Activated CD8-positive, alpha-beta T cell treated with anti-CD3 and anti-CD28 coated beads for 36 hours (primary cell): ENCODE measurements at places on chromosomes 1 and 21. TPM values are rescaled to one million over a fixed set of nuclear protein-coding genes. Genes with fewer than 3 reads are reported as not detected.

Gene DDR2
- 0.31 TPM for total RNA-seq

Gene CHD5
- total RNA-seq: 0.63 TPM

Gene OR2M3
- total RNA-seq: not detected

Gene SLC37A1
- total RNA-seq: 12.8 TPM

Gene KIF14
- total RNA-seq: 13.9 TPM

Gene RGSL1
- not detected for total RNA-seq

Gene S100A7
- not detected for total RNA-seq

DNA sequence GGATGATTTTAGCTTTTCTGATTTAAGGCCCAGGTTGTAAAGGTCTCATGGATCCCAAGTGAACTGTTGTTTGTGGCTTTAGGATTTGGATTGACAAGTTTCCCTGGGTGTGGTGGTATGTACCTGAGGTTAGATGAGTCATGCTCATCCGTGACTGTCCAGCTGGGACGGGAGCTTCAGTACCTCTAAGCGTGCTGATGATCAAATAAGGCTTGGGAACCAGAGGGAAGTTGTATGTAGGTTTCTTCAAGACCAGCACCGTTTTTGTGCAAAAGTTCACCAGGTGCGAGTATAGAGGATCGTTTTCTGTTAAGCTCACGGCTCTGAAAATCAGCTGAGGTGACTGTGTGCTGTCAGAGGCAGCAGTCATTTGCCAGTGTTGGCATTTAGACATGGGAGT, 19.8 kb downstream of the PLA2G2E start:
- DNase-seq: no peak
- no peaks in the 10 kb centered on the region for H3K4me1 ChIP-seq
- no peaks in the 10 kb centered on the region for H3K27me3 ChIP-seq
- H3K27ac ChIP-seq: no peak overlapping the region

GRCh38 chr1:68223687-68224086, 8.6 kb downstream of the WLS start:
- H3K4me1 ChIP-seq: no peaks in the 10 kb centered on the region
- no peak for DNase-seq
- H3K27me3 ChIP-seq: peaks cover 11% of the 10 kb centered on the region
- H3K36me3 ChIP-seq: no peaks in the 10 kb centered on the region
- no peak overlapping the region for H3K27ac ChIP-seq
- H3K4me3 ChIP-seq: no peak overlapping the region

- H3K4me1 ChIP-seq: no peaks in the 10 kb centered on the region
- no peaks in the 10 kb centered on the region for H3K36me3 ChIP-seq
- no peaks in the 10 kb centered on the region for H3K27me3 ChIP-seq
- no peak overlapping the region for H3K4me3 ChIP-seq
- no peak for DNase-seq
- H3K27ac ChIP-seq: no peak overlapping the region
Observed at GRCh38 chr1:187110351-187110750, 281.6 kb downstream of the PLA2G4A start.

- no peak overlapping the region for H3K27ac ChIP-seq
- H3K36me3 ChIP-seq: no peaks in the 10 kb centered on the region
- H3K4me3 ChIP-seq: no peak overlapping the region
- peaks cover 15% of the 10 kb centered on the region for H3K4me1 ChIP-seq
- DNase-seq: no peak
Observed at GRCh38 chr1:175319912-175320230, 127.3 kb upstream of the KIAA0040 start.

DNA sequence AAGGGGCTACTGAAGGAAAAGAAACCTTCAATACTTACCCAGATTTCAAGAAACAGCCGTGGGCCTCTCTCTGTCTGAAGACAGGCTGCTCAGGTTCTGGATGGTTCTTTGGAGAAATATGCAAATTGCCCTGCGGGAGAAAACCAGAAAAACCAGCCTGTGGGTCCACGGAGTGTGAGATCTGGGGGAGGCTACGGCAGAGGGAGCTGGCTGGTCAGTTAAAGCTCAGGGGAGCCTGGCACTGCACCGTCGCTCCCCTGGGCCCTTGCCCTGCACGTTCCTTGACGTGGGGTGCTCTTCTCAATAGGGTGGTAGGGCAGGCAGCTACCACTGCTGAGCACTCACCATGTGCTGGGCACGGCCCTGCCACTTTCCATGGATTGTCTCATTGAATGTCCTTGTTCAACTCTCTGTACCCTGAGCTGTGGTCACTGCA, 12.7 kb downstream of the TMCO4 start:
- H3K4me1 ChIP-seq: no peaks in the 10 kb centered on the region
- no peak overlapping the region for H3K27ac ChIP-seq
- no peak overlapping the region for H3K4me3 ChIP-seq
- DNase-seq: no peak
- H3K27me3 ChIP-seq: no peaks in the 10 kb centered on the region

- H3K36me3 ChIP-seq: no peaks in the 10 kb centered on the region
- H3K4me3 ChIP-seq: no peak overlapping the region
- no peak for DNase-seq
Observed at GRCh38 chr1:240399381-240399780, 212.6 kb downstream of the GREM2 start.

- DNase-seq: peak; percentile 1
- H3K4me1 ChIP-seq: no peaks in the 10 kb centered on the region
- peaks cover 9% of the 10 kb centered on the region for H3K27me3 ChIP-seq
- no peak overlapping the region for H3K27ac ChIP-seq
- no peaks in the 10 kb centered on the region for H3K36me3 ChIP-seq
Observed at GRCh38 chr1:87902830-87903229, 574.1 kb downstream of the LMO4 start.

DNA sequence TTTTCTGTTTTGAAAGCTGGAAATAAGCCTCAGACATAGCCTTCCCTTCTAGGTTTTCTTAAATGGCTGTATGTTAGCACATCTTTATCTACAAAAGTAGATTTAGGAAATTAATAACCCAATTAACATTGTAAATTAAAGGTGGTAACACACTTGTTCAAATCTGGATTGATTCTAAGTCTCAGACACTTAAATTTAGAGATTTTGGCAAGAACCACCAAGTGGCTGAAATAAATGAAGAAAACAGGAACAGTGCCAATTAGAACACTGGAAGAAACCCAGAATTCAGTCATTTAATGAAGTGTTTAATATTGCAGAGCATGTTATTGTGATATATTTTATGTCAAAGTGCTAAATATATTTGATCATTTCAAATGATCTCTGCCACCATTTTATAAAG, 628.2 kb downstream of the USP25 start:
- H3K27me3 ChIP-seq: peaks cover 2% of the 10 kb centered on the region
- H3K27ac ChIP-seq: no peak overlapping the region
- H3K4me3 ChIP-seq: no peak overlapping the region
- no peaks in the 10 kb centered on the region for H3K36me3 ChIP-seq
- no peak for DNase-seq
- no peaks in the 10 kb centered on the region for H3K4me1 ChIP-seq

DNA sequence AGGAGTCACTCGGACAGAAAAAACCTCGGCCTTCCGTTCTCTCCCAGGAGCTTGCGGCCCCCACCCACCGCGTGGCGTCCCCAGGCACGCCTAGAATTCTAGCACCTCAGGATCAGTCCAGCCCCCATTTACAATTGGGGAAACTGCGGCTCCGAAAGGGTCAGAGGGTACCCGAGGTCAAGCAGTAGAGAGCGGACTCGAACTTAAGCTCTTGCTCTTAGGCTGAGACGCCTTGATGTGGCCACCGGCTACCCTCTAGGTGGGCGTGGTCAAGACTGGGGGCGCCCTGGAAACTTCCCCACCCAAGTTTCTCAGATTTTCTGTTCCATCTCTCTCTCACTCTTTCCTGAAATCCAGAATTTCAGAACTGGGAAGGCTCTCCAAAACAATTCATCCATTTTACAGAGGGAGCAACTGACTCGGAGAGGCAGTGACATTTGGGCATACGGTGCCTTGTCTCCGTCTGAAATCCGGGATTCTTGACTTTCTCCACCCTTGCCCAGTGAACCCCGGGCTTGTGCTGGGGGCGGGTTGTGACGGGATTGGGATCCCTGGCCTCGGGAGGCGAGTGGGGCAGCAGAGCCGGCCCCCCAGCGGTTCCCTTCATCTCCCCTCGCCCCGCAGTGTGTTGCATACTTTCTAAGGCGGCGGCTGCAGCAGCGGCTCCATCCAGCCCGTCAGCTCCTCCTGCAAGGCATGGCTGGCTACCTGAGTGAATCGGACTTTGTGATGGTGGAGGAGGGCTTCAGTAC, 777 bp downstream of the AZIN2 start:
- no peak for DNase-seq
- H3K27me3 ChIP-seq: no peaks in the 10 kb centered on the region
- peaks cover 18% of the 10 kb centered on the region for H3K4me1 ChIP-seq
- no peaks in the 10 kb centered on the region for H3K36me3 ChIP-seq

DNA sequence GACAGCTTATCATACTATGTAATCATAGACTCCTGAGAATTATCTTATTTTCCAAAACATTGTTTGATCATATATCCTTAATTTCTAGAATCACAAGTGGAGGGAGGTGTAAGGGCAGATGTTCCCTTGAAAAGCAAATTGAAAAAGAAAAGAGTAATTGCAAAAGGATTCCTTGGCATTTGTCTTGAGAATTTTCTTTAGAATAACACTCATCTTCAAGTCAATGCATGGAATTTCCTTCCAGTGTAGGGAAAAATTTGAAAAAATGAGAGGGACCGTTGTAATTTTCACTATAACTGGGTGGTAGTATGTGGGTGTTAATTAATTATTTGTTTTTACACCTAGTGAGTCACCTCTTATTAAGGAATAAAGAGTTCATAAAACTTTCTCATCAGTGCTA, 724.6 kb upstream of the ADAMTS5 start:
- H3K4me1 ChIP-seq: no peaks in the 10 kb centered on the region
- H3K4me3 ChIP-seq: no peak overlapping the region
- H3K27me3 ChIP-seq: no peaks in the 10 kb centered on the region
- no peak overlapping the region for H3K27ac ChIP-seq

- no peaks in the 10 kb centered on the region for H3K27me3 ChIP-seq
- no peak overlapping the region for H3K4me3 ChIP-seq
- H3K36me3 ChIP-seq: peaks cover 21% of the 10 kb centered on the region
- no peak for DNase-seq
- H3K4me1 ChIP-seq: peaks cover 63% of the 10 kb centered on the region
Observed at GRCh38 chr1:101069158-101069557, 43.6 kb upstream of the DPH5 start.

DNA sequence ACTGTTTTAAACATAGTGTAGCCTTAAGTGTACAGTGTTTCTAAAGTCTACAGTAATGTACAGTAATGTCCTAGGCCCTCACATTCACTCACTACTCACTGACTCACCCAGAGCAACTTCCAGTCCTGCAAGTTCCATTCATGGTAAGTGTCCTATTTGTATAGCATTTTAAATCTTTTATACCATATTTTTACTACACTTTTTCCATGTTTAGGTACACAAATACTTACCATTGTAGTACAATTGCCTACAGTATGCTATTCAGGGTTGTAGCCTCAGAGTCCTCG, 3.6 kb upstream of the S100A10 start:
- H3K36me3 ChIP-seq: peaks cover 7% of the 10 kb centered on the region
- no peak for DNase-seq
- H3K4me3 ChIP-seq: no peak overlapping the region
- H3K27me3 ChIP-seq: no peaks in the 10 kb centered on the region
- H3K4me1 ChIP-seq: peaks cover 22% of the 10 kb centered on the region
- no peak overlapping the region for H3K27ac ChIP-seq

DNA sequence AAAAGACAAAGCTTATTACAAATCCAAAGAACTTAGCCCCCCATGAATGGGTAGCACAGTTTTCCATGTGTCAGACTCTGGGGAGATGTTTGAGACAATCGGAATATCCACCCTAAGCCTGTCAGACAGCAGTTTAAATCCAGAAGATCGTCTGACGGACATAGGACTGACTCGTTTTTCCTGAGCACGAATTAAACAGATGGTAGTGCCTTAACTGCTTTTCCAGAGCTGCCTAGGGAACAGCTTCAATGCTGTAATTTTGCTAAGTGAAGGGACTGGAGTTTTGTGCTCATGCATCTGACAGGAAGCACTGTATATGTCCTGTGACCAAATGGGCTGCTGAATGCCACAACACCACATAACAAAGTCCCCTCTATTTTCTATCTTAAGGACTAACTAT, 48.6 kb downstream of the PCNX2 start:
- no peak overlapping the region for H3K27ac ChIP-seq
- no peaks in the 10 kb centered on the region for H3K4me1 ChIP-seq
- peaks cover 18% of the 10 kb centered on the region for H3K36me3 ChIP-seq
- no peak overlapping the region for H3K4me3 ChIP-seq

GRCh38 chr1:200181861-200182260, 154.4 kb downstream of the NR5A2 start:
- H3K27me3 ChIP-seq: peaks cover 4% of the 10 kb centered on the region
- H3K4me3 ChIP-seq: no peak overlapping the region
- H3K36me3 ChIP-seq: no peaks in the 10 kb centered on the region
- no peak for DNase-seq

- H3K27ac ChIP-seq: no peak overlapping the region
- no peak for DNase-seq
- H3K4me3 ChIP-seq: no peak overlapping the region
- H3K27me3 ChIP-seq: no peaks in the 10 kb centered on the region
Observed at GRCh38 chr1:194640322-194640721, 1453.9 kb upstream of the B3GALT2 start.

- H3K27me3 ChIP-seq: no peaks in the 10 kb centered on the region
- no peaks in the 10 kb centered on the region for H3K4me1 ChIP-seq
- DNase-seq: no peak
- no peak overlapping the region for H3K4me3 ChIP-seq
- H3K27ac ChIP-seq: no peak overlapping the region
- no peaks in the 10 kb centered on the region for H3K36me3 ChIP-seq
Observed at GRCh38 chr1:206447422-206447765, 22.9 kb upstream of the IKBKE start.
